ENCODE measurements at places on chromosomes 7 and 10.

DNA sequence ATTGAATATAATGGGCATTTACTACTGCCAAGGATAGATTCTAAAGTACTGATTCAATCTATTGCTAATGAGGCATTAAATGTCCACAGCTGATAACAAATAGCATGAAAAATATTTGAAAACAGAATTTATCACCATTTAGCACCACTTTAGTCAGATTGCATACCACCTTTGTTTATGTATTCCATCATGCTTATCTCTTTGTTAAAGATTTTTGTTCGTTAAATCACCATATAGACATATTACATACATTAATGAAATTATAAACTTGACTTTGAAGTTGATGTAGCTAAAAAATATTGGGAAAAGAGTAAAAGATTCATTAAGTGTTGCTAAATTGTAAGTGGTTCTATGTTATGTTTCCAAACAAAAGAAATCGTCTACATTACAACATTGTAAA is 252.8 kb upstream of the LRRTM3 start:
- DNase-seq: no peak

DNA sequence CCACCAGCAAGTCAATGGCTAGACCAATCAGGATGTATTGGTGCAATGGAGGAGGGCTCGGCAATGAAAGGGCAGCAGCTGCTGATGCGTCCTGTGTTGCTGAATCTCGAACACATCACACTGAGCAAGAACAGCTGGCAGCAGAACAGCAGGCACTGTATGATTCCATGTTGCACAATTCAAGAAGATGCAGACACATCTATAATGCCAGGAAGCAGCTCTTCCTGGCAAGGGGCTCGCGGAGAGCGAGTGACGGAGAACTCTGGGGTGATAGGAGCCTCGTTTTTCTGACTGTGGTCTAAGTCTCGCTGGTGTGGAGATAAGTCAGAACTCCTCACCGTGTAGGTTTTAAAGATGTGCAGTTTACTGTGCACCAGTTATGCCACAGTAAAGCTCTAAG is 24.8 kb upstream of the PFKP start:
- no peak for DNase-seq

GRCh38 chr10:125010362-125010761 is 68.4 kb downstream of the ZRANB1 start:
- no peak for DNase-seq

DNA sequence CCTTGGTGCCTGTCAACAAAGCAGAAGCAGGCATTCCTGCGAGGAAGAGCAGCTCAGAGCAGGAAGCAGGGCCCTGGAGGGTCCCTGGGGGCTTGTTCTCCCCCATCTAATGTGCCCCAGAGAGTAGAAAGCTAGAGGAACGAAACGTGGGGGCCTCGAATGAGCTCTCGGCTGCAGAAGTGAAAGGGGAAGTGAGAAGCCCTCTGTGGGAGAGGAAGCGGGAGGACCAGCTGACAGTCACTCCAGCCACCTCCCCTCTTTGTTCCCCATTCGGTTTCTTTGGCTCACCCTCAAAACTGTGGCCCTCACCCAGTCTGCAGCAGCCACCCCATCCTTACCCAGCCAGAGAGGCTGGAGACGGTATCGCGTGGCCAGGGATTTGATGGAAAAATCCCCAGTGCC is 25.0 kb downstream of the C10orf105 start:
- DNase-seq: peak; percentile 19

DNA sequence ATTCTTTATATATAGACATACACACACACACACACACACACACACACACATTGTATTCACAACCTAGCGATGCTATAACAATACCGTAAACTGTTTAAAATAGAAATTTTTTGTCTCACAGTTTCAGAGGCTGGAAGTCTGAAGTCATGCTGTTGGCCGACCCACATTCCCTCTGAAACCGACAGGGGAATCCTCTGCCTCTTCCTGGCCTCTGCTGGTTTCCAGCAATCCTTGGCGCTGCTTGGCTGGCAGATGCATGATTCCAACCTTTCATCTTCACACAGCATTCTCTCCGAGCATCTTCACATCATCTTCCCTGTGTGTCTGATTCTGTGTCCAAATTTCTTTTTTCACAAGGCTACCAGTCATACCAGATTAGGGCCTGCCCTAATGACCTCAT is 94.8 kb downstream of the CCDC71L start:
- no peak for DNase-seq

GRCh38 chr7:7312323-7312722 is 130.0 kb downstream of the C1GALT1 start:
- no peak for DNase-seq

DNA sequence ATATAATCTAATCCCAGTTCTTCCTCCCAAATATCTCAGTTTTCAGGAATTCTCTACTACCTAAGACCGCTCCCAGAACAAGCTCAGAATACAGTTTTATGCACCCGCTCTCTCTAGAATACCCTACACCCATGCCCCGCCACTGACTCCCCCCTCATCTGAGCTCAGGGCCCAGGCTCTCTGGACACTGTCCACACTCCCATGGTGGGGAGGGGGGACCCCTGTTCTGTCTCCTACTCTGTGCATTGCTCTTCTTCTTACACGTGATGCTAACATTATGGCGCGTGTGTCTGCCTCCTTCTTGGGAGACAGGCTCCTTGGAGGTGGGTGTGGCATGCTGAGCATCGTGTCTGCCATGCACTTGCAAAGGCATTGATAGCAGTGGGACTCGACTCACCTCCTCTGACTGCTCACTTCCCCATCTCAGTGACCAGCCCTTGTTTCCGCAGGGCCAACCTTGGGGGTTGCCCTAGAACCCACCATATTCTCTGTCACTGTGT is 127.9 kb downstream of the TCERG1L start:
- no peak for DNase-seq

DNA sequence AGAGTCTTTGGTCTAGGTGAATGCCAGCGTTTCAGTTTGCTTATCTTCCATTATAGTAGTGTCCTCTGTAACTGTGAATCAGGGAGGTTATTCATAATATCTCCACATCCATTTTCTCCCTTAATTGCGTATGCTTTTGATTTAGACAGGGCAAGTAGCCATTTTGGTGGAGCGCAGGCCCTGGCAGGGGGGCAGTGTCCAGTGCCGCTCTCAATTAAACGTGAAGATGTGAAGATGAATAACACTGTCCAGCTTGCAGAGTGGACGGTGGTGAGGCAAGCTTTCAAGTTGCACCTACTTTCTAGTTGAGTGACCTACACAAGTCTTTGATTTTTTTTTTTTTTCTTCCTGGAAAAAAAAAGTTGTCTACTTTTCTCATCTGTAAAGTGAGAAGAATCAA is 4.5 kb downstream of the TSPAN14 start:
- DNase-seq: no peak

- no peak for DNase-seq
Measured at GRCh38 chr10:70048030-70048723, 4.5 kb upstream of the MACROH2A2 start.

DNA sequence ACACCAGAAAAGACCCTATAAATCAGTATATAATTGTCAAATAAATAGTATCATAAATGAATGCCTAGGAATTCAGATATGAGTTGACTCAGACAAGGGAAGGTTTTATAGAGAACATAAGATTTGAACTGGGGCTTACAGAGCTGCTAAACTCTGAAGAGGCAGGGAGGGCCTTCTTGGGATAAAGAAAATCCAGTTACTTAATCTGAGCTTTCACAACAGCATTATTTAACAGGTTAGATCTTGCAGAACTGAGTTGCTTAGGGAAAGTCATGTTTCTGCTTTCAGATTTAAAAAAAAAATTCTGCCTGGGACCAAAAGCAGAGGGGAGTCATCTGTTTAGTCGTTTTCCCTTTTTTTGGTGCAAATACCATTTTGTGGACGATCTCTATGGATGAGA is 594.8 kb upstream of the FZD8 start:
- DNase-seq: no peak

DNA sequence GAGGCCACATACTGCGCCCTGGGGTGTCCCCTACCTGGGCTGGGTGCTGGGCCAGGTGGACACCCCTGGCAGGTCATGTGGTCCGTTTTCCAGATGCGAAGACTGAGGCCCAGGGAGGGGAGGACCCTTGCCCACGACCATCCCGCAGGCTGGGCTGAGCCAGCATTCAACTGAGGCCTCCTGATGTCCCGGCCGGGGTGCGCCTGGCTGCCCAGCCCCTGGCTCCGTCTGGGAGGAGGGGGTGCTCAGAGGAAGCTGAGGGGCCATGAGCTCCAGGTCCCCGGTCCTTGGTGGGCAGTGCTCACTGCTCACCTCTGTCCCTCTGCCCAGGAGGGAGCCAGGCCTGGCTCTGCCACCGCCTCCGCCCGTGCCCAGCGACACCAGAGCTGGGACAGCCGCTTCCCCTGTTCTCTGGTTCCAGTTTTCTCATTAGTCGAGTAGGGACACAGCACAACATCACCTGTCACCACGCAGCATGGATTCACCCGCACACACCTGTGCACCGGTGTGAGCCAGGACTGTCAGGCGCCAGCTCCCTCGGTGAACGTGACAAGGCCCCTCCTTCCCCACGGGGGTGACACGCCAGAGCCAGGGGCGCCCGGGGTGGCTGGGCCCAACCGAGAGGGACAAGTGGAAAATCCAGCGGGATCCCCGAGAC is 139.7 kb downstream of the ELFN1 start:
- DNase-seq: no peak
